ENCODE measurements at places on chromosomes 4 and X.

DNA sequence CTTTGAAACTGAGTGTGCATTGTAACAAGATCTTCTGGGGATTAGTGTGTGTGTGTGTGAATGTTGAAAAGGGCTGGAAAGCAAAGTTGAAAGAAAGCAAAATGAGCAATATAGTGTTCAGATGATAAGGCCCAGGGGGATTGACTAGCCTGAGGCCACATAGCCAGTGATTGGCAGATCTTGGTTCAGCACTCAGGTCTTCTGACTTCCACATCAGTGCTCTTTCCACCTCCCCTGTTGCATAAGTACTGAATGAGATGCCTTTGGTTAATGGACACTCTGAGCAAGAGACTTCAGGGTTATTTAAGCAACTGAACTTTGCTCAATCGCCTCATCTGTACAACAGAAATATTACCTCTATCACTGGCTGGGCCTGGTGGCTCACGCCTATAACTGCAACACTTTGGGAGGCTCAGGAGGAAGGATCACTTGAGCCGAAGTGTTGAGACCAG, 120.4 kb downstream of the TMEM164 start:
- DNase-seq = no peak

DNA sequence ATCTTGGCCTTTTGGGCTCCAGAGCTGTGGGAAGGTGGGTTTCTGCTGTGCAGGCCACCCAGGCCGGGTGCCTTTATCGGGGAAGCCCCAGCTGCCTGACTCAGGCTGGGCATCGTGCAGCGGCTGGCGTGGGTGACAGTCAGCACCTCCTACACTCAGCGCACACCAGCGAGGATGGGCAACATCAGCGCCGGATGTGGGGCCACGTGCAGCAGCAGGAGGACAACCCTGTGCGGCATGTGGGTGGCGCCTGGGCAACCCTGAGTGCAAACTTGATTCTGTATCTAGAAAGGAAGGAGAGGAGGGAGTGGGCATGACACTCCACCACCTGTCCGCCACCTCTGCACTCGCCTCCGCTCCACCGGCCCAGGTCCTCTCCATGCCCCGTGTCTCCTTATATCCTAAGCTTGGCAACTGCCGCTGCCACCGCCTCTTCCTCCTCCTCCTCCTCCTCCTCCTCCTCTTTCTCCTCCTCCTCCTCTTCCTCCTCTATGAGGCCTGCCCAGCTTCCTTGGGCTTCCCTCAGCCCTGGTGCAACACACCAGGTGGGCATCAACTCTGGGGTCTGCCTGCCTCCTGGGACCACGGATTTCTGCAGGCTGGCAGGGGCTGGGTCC, 107.4 kb upstream of the AFAP1 start:
- DNase-seq = no peak

- no peak for DNase-seq
Observed at GRCh38 chr4:122479935-122480416, 23.5 kb upstream of the IL2 start.

DNA sequence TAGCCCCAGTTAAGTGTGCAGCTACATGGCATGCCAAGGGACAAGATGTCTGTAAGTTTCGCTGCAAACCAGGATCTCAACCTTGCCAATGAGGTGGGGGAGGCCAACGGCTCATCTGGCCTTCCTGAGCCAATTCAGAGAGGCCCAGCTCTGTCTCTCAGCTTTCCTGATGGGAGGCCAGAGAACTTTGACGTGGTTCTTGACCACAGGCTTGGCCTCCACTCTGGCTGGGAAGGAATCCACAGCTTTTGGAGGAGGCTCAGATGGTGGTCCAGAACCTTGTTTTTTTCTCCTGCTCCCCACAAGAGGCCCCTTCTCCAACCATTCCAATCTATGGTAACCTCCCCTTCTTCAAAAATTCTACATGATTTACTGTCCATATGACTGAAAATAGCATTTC, 9.8 kb downstream of the CAPN6 start:
- no peak for DNase-seq

DNA sequence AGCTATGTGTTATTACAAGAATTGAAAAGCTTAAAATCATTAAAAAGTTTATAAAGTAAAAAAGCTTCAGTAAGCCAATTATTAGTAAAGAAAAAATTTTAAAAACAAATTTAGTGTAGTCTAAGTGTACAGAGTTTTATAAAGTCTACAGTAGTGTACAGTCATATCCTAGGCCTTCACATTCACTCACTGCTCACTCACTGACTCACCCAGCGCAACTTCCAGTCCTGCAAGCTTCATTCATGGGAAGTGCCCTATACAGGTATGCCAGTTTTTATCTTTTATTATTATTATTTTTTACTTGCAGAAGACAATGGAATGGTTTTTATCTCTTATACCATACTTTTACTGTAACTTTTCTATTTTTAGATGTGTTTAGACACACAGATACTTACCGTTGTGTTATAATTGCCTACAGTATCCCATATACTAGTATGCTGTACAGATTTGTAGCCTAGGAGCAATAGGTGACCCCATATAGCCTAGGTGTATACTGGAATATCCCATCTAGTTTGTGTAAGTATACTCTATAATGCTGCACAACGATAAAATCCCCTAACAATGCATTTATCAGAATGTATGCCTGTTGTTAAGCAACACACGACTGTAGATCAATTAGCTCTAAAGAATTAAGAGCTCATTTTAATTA, 230.7 kb downstream of the DCLK2 start:
- no peak for DNase-seq

DNA sequence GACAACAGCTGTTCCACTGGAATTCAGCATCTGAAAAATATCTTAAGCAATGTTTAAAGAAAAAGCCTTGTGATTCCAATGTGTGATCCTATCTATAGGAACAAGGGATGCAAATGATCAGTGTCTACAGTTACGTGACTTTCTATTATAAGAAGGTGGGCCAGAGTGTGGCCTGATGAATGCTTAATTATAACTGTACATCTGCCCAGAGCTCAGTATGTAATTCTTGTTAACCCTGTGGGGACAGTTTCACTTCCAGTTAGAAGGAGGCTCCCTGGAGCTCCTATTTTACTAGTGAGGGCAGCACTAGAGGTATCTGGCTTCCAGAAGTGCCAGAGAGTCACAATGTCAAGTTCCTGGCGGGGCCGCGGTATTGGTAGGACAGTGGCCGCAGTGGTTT, 288.5 kb downstream of the USP46 start:
- DNase-seq = no peak

- DNase-seq = no peak
Observed at GRCh38 chrX:1239681-1240142, 27.3 kb upstream of the CRLF2 start.

- DNase-seq = no peak
Observed at GRCh38 chr4:42150653-42151567, 1.5 kb downstream of the BEND4 start.

- DNase-seq = peak; percentile 73
Observed at GRCh38 chrX:10634392-10635161, 14.2 kb upstream of the MID1 start.

DNA sequence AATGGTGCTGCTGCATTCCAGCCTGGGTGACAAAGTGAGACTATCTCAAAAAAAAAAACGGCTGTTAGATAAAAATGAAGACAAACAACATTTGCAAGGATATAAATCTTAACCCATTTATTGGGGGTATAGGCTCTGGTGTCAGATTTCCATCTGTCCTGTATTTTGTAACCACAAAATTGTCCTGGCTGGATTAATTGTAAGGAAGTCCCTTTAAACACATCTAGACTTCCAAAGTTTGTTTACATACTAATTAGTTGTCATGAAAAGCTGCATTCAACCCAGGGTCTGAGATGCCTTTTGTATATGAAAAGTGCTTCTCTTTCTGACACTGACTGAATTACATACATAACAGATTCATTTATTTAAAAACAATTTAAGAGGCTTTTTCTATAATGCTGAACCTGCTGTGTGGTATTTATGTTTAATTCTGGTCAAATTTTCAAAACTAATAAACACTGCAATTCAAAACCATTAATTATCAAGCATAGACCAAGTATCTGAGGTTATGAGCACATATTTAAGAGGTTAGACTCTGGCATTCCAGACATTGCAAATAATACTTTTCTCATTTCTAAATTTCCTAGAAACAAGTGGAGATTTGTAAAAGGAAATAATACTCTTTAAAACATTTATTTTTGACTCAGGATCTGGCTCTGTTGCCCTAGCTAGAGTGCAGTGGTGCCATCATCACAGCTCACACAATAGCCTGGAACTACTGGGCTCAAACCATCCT, 17.5 kb upstream of the UGDH start:
- DNase-seq = no peak

- no peak for DNase-seq
Observed at GRCh38 chrX:85243155-85243554, 424 bp downstream of the SATL1 start.

- DNase-seq = no peak
Observed at GRCh38 chr4:14446904-14447303, 555.4 kb upstream of the CPEB2 start.

DNA sequence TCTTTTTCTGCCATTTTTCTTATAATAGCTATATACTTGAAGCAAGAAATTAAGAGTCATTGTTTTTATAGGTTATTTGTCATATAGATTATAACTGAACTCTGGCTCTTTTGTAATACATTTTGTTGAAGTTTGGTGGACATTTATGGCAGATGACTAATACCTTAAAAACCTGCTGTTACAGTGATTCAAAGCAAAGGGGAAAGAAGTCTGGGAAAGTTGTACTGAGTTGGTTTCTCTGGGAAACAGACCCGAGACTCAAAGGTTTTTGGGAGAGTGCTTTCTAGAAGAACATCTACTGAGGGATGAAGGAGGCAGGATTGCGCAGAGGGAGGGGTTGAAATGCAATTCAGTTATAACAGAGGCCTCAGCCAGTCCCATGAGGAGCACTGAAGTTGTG, 35.9 kb downstream of the NAP1L5 start:
- DNase-seq = no peak

- no peak for DNase-seq
Observed at GRCh38 chrX:3046253-3047240, 5.3 kb downstream of the ARSF start.

DNA sequence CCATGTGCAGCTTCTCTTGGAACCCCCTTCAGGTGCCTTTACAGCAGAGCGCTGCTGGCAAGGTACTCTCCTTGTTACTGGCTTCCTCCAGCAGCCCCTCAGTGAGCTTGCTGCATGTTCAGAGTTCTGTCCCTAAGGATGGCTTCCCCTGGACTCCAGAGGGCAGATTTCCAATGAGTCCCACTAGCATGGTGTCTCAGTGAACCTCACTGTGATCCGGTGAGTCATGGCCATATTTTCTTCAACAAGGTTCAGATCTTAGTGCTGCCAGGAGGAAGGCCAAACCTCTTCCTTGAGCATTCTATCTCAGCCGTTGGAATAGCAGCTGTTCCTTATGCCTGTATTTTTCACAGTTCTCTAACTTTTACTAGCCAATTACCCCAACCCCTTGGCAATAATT, 98.8 kb downstream of the CASK start:
- DNase-seq = peak; percentile 22

GRCh38 chr4:106650701-106651100, 282.1 kb upstream of the GIMD1 start:
- no peak for DNase-seq

- no peak for DNase-seq
Observed at GRCh38 chrX:11040405-11040804, 70.7 kb upstream of the HCCS start.

DNA sequence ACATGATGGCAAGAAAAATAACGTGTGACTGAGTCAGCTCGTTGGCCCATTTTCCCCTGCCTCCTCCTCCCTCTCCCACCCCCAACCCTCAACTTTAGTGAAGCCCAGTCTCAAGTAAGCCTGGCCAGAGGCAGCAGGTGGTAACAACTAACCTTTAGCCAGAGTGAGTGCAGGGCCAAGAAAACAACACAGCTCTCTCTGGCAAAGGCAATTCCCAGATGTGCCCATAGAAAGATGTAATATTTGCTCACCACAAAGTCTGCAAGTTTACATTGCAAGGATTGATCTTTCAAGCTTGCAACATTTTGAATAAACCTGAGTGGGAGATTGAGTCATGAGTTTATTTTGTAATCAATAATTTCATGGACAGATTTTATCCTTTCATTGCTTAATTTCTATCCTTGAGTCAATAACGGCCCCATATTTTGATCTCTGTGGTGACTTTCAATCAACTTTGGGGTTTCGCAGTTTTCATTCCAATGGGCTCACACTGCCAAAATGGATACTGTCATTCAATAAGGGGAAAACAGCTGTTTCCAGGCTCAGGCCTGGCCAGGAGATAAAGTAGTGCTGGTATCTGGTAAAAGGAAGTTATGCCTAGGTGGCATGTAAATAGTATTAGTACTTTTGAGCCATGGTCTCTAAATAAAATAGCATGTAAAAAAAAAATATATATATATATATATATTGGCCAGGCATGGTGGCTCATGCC, 130.7 kb upstream of the TMEM164 start:
- DNase-seq = no peak

DNA sequence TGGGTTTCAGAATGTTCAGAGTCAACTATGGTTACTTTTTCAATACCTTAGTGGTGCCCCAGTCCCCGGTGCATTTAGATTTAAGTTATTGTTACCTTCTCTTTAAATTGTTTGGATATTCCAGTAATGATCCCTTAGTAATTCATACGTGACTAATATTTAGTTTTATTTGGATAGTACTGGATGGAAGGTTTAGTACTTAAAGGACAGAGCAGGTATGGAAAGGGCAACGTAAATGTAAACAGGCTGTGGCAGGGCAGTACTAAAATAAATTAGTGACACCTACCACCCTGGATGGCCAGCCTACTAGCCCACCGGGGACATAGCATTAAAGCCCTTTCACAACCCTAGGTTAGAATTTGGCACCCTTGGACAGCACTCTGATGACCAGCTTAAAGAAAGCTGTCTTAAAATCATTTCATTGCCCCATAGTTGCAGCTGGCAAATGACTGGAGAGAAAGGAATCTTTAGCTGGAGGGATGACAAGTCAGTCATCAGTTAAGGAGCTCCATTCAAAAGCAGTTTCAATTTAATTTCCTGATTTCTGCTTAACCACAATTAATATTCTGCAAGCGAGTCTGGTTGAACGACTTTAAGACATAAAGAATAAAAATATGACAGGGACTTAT, 16.4 kb downstream of the PLP1 start:
- no peak for DNase-seq

- DNase-seq = no peak
Observed at GRCh38 chr4:58113126-58113525, 1002.9 kb upstream of the IGFBP7 start.

- DNase-seq = no peak
Observed at GRCh38 chrX:112643721-112644120, 36.0 kb downstream of the LHFPL1 start.

GRCh38 chr4:5280828-5281227, 229.5 kb downstream of the STK32B start:
- DNase-seq = no peak

GRCh38 chr4:70778888-70779422, 57.2 kb downstream of the RUFY3 start:
- no peak for DNase-seq

- DNase-seq = no peak
Observed at GRCh38 chrX:15366506-15367352, 17.5 kb downstream of the VEGFD start.

GRCh38 chr4:73701116-73701515, 39.3 kb upstream of the CXCL8 start:
- no peak for DNase-seq

- DNase-seq = no peak
Observed at GRCh38 chrX:109463784-109464183, 18.1 kb downstream of the GUCY2F start.

Measured in Calu3 (cell line).